SJSA1 (cell line): ENCODE measurements at places on chromosomes 11 and 22.

- no peak for DNase-seq
These were observed 346.0 kb upstream of the PLET1 start for GRCh38 chr11:112606656-112607055.

GRCh38 chr22:17396516-17396915 is 27.3 kb downstream of the CECR2 start:
- DNase-seq = no peak

DNA sequence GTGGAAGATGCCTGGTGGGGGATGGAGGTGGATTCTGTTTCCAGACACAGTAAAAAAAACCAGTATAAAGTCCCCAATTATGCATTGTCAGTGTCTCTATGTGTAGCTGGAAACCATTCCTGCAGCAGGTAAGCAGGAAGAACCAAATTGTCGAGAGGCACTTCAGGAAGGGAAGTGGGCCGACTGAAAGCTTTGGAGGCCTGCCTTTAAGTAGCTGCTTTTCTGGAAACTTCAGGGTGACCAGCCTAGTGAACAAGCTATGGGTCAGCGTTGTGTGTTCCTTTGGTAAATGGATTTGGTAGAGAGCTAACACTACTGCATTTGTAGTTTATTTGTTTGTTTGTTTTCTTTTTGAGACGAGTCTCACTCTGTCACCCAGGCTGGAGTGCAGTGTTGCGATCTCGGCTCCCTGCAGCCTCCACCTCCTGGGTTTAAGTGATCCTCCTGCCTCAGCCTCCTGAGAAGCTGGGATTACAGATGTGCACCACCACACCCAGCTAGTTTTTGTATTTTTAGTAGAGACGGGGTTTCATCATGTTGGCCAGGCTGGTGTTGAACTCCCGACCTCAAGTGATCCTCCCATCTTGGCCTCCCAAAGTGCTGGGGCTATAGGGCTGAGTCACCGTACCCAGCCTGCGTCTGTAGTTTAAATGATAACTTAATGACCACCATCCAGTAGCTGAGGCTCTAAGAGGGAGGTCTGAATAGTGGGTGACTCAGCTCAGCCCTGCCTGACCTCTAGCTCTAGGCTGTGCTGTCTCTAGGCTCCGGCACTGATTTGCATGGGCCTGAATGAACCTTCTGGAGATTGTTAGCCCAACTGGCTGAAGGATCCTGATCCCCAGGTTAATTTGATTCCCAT is 12.8 kb downstream of the PTPRJ start:
- peak; percentile 80 for DNase-seq

GRCh38 chr22:22767876-22768602 is 119.6 kb upstream of the IGLL5 start:
- no peak for DNase-seq

DNA sequence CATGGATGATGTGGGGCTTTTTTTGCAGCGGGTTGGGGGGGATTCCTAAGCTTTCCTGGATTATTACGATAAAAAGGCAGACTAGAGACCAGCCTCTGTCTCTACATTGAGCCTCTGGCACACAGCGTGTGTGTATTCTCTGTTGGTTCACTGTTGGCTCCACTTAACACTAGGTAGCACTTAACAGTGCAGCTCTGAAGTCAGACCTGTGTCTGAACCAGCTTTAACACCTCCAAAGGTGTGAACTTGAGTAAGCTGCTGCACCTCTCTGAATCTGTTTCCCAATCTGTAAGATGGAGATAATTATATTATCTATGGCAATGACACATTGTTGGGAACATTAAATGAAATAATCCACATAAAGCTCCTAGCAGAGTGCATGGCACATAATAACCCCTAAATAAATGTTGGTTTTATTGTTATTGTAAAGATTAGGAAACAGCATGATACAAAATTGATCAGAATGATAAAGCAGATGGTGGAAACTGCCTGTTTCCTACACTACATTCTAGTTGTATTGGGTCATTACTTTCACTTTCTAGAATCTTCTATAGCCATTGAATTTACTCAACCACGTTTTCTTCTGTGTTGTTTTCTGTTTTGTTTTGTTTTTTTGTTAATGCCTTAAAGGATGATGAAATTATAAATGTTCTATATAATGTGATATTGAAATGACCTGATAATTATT is 108.4 kb downstream of the ARL14EP start:
- DNase-seq = no peak

DNA sequence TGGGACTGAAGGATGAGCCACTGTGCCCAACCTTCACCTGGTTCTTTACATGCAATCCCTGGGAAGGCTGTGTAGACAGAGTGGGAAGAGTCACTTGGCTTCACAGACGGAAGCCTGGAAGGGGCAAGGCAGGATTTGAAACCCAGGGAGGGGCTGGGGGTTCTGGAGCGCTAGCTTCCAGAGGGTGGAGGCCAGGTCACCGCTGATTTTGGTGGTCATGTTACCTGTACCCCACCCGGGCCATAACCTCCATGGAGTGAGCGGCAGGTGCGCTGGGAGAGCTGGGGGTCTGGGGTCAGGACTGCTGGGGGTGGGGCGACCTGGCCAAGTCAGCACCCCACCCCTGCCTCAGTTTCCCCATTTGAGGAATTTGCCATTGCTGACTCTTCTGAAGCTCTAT is 38.3 kb downstream of the PDGFB start:
- no peak for DNase-seq

DNA sequence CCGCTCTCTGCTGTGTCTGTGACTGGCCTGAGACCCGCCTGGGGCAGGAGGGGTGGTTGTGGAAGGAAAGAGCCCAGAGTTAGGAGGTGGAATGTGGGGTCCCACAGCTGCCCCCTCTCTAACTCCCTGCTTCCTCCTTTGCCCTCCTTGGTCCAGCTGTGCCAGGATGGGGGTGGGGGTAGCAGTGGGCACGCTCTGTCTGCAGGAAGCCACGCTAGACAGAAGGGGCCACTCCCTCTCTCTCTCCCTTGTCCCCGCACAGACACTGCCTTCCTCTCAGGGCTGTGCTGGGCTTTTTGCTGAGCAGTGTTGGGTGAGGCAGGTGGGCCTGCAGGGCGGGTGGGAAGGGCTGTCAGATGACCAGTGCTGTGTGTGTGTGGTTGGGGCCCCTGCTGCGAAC is 2.0 kb upstream of the SOX10 start:
- DNase-seq = no peak

GRCh38 chr11:108431370-108431769 is 36.0 kb downstream of the C11orf65 start:
- no peak for DNase-seq

GRCh38 chr11:22459048-22459447 is 120.9 kb downstream of the SLC17A6 start:
- no peak for DNase-seq

DNA sequence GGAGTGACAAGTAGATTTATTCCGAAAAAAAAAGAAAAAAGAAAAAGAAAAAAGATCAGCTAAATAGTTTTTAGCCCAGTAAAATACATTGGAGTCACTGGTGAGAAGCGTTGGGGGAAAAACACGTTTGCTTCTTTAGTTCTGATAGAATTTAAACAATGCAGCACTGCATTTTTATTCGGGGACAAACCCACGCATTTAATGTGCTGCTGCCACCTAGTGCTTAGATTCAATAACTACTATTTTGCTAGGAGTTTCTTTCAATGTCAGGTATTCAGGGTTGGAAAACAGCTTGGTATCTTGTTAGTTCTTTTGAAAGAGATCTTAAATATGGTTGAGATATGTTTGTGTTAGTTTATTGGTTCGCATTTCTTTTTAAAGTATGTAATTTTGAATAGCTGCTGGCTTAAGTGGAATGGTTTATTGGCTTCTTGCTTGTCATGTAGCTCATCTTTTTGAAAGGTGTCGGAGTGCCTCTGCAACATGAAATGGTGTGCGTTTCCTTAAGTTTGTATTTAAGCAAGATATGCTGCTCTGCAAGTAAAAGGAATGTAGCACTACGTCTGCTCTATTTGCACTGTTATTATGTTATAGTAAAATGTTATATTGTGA is 41.9 kb downstream of the SVIP start:
- no peak for DNase-seq

DNA sequence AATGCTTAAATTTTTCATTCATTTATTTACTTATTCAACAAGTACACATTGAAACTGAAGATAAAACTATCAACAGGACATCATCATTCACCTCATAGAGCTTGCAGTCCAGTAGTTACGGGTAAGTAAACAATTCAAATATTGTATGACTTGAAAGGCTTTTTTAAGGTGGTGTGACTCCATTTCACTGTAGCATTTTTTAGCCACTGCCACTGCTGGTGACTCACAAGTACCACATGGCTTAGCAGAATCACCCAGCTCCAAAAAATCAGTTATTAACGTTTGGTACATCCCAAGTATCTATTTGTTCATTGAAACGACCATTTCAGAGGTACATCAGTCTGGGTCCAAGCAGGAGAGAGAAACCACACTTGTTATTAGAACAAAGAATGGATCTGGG is 427.9 kb upstream of the DDI1 start:
- no peak for DNase-seq

GRCh38 chr22:45101515-45102227 is 62.1 kb upstream of the NUP50 start:
- DNase-seq = no peak

GRCh38 chr22:40434106-40434505 is 63.7 kb downstream of the SGSM3 start:
- no peak for DNase-seq

DNA sequence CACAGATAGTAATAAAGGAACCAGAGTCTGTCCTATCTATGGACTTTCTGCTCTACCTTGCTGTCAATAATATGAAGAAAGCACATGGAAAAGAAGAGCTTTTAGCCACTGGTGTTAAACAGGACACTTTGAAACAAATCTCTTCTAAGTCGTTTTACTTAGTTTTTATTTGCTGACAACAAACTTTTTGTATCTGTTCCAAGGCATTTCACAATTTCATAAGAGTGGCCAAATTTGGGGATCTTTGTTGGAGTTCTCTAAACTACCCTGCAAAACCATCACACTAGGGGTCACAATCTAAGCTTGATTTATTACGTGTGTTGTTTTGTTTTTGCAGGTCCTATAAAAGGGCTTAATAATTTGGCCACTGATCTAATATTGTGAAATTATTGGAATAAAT is 54.4 kb downstream of the BBOX1 start:
- DNase-seq = no peak

DNA sequence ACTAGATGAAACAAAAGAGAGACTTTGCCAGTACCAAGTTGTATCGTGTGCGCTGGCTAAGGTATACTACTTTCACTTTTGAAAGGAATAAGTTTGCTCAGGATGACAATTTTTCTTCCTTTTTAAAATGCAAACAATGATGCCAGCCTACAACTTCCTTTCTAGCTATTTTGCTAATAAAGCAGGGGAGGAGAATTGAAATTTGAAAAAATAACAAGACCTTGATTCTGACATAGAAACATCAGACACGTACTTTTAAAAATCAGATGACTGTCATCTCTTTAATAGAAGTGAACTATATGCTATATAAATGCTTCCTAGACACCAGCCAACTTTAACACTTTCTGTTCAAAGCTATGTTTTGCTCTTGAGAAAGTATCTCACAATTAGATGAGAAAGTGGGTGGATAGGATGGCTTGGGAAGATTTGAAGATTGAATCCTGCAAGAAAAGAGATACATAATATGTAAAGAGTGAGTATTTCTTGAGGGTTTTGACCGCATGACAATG is 41.7 kb upstream of the BLID start:
- no peak for DNase-seq

- DNase-seq = no peak
These were observed 10.2 kb upstream of the DDB2 start for GRCh38 chr11:47204637-47204989.

- no peak for DNase-seq
These were observed 9.1 kb downstream of the USP35 start for GRCh38 chr11:78197816-78198215.

DNA sequence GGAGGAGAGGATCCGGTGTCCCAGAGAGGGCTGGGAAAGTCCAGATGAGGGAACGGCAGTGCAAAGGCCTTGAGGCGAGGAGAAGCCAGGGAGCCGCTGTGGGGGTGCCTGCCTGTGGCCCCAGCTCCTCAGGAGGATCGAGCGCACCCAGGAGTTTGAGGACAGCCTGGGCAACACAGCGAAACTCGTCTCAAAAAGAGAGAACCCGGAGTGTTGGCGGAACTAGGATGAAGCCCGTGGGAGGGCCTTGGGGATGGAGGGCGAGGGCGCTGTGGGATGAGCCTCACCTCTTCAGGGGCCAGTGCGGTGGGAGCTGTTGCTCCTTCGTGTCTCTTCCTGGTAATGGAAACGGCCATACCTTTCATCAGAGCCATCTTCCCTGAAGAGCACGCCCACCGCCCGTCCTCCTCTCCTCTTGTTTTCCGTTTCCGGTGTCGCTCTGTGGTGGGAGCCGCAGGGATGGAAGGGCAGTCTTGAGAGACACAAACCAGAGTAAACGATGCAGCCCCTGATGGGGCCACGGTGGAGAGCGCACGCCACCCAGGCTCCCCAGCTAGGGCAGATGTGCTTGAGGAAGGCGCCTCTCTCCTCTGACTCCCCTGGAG is 15.7 kb downstream of the TRMU start:
- no peak for DNase-seq

- DNase-seq = no peak
These were observed 35.0 kb upstream of the SLC25A1 start for GRCh38 chr22:19213442-19214077.

DNA sequence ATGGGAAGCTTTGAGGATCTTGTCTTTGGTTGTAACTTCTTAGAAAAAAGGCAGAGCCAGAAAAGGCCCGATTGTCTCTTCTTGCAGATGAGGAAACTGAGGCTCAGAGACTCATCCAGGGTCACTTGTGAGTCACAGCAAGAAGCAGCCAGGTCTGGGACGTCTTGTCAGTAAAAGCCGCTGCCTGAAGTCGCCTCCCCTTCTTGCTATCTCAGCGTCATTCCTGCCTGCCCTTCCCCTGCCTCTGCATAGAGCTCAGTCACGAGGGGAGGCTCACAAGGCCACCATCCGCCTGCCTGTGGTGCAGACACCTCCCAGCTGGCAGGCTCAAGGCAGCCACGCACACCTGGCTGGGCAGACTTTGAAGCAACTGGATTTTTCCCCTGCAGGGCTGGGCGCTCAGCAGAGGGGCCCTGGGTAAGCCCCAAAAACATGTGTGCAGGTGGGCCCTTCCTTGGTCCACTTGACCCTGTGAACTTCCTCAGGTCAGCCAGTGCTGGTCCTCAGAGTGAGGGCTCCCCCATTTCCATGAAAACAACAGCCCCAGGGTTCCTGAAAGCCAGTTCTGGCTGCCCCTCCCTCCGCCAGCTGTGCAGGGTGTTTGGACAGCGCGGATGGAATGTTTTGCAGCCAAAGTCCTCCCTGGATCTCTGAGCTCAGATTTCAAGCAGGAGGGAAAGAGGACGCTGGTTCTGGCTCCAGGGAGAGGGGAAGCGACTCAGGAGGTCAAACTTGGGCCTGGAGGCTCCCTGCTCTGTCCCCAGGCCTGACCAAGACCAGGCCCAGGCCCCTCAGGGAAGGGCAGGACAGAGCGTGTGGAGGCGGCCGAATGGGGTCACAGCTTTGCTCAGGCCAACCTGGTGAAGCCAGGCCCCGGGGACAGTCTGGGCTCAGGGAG is 6.0 kb upstream of the RAB3IL1 start:
- DNase-seq = no peak

DNA sequence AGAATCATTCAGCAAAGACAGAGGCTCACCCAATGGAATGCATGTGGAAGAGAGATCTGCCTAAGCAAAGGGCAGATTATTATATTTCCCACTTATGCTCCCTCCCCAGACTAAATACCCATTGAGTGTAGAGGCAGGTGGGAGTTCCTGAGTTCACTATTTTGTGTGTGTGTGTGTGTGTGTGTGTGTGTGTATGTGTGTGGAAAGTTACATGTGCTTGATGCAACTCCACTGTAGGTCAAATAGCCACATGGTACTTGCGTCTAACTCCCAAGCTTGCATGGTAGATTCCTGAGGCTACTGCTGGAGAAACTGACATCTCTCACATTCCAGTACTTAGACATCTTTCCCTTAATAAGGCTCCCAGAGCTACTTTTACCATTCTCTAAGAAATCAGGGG is 3.4 kb upstream of the COPB1 start:
- DNase-seq = no peak
